ENCODE measurements at places on chromosomes 7 and 10.

GRCh38 chr10:89295597-89295996 lies 6.2 kb upstream of the IFIT2 start:
- DNase-seq, result no peak

- DNase-seq, result no peak
Measured at GRCh38 chr7:47253650-47254080, 328.2 kb downstream of the TNS3 start.

GRCh38 chr7:80316811-80317210 lies 182.2 kb downstream of the GNAI1 start:
- no peak for DNase-seq

GRCh38 chr7:105097619-105098018 lies 83.6 kb downstream of the KMT2E start:
- DNase-seq, result no peak

- no peak for DNase-seq
Measured at GRCh38 chr7:90869335-90869734, 273.2 kb downstream of the CDK14 start.

DNA sequence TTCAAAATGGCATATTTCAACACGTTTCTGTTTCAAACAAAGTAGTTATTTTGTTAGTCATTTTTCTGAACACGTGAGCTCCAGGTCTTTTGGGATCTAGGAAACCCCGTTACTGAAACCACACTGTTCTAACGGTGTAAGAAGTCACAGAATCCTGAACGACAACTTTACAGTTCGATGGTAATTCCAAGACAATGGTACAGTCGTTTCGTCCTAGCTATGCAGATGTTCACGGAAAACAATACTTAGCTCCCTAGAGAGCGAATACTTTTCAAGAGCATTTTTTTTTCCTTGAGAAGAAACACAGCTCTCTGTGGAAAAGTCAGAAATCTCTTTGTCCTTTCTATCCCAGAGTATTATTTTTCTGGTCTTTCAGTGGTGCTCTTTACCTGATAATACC lies 254.1 kb downstream of the ADARB2 start:
- no peak for DNase-seq

DNA sequence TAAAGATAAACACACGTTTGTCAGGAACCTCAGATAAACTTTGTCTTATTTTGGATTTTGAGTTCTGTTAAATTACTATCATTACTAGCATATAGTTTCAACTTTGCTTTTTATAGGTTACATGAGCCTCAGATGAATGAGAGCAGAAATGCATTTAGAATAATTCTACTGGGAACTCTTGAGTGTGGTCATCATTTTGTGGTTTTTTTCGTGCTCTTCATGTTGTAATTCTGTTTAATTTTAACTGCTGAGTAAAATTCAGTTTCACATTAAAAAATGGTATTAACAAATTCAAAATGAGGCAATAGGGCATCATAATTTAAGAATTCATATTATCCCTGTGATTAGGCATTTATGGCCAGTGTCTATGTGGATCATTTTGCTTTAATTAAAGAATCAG lies 72.9 kb downstream of the GNAI1 start:
- DNase-seq, result no peak

DNA sequence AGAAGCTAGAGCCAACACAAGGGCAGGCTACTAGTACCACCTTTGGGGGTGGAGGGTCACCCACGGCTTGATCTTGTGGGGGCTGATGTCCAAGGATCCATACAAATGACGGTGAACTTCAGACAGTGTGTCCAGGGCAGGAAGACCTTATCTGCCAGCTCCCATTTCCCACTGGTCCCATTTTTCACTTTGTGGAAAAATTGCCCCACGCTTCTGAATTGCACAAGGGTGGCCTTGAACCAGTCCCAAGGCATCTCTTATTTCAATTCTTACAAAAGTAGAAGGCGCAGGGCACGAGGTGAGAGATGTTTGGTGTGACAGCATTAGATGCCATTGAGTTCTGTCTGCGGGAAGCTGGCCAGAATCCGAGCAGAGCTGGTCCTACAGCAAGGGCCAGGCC lies 252.7 kb upstream of the CELF2 start:
- DNase-seq, result no peak

GRCh38 chr7:128137181-128137580 lies 103.9 kb upstream of the LEP start:
- DNase-seq, result no peak

DNA sequence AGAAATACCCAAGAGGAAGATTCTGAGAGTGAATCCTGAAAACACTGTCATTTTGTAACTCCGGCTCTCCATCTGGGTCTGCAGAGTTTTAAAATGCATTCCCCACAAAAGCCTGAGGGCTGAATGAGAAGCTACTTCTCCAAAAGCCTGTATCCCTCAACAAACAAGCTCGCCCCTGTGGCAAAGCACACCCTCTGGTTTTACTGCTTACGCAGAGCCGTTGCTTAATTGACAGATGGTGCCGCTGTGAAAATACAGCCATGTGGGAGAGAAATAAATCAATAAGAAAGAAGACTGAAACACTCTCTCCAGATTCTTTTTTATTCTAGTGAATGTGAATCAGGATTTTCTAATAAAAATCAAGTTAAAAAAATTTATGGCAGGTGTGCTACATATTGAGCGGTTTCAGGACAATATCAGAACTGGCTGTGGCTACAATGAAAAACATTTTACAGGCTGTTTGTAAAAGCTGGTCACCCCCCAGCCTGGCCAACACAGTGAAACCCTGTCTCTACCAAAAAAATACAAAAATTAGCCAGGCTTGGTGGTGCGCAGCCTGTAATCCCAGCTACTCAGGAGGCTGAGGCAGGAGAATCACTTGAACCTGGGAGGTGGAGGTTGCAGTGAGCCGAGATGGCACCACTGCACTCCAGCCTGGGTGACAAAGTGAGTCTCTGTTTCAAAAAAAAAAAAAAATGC lies 32.5 kb downstream of the C7orf33 start:
- DNase-seq, result no peak

DNA sequence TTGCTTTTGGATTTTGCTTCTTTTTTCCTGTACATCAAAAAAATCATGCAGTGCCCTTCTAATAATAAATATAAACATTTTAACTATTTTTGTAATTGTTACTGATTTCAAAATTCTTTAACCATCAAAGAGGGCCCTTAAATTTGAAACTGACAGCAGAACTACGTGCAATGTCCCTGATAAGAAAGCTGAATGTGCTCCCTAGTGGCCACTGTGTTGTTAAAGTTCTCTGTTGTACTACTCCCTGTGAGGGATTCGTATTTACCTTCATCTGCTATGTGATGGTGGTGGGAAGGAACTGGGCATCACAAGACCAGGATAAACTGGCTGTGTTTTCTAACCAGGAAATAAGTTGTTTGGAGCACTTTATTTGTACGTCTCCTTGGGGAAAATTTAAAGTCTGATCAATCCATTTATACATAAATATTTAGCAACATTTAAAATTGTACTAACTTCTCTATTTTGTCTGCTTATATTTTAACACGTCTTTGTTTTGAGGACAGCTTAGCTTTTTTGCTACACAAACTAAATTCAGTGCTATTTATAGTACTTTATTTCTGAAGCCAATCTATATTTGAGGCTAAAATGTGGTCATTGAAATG lies 322.4 kb downstream of the HGF start:
- DNase-seq, result no peak

DNA sequence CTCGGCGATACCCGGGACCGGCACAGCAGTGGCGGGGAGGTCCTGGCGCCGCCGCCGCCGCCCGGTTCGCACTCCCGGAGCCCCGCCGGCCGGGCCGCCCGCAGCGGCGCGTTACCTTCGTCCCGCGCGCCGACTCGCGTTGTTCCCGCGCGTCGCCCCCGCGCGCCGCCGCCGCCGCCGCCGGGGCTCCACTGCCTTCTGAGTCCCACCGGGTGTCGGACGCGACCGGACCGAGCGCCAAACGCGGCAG lies at the start of gene EZH2:
Gene EZH2, minus strand, starts transcription at position 243 of the 250 bp plus-strand sequence. CDS start 36,993 bp downstream, outside the sequence.
- DNase-seq, result no peak

- DNase-seq, result no peak
Measured at GRCh38 chr10:116289652-116290051, 16.6 kb upstream of the GFRA1 start.

DNA sequence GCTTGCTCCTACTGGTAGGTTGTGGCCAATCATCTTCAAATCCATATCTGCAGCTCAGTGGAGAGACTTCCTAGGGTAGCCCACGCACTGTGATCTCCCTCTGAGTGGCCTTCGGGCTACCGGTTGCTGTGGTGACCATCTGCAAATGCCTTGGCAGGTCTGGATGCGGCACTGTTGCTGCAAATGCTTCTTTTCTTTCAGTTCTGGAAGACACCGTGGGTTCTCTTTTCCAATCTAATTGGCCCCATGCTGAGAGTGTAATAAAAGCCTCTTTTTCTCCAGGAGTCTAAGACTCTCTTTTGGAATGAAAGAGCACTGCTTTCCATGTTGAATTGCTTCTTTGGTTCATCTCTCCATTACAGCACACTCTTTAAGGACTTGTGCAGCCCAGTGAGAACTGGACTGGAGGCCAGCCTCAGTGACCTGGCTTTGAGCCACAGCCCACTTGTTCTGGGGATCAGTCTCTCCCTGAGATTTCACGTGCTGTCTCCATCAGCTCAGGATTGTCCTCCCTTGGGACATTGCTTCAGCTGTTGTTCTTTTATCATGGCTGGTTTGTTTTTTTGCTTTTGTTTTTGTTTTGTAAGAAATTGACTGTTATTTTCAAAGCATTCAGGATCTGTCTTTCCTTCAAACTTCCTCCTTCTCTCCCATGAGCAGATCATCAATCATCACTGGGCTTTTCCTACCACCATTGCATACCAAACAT lies 286.6 kb downstream of the BMPER start:
- no peak for DNase-seq

- no peak for DNase-seq
Measured at GRCh38 chr10:117352724-117353123, 22.5 kb downstream of the PDZD8 start.

DNA sequence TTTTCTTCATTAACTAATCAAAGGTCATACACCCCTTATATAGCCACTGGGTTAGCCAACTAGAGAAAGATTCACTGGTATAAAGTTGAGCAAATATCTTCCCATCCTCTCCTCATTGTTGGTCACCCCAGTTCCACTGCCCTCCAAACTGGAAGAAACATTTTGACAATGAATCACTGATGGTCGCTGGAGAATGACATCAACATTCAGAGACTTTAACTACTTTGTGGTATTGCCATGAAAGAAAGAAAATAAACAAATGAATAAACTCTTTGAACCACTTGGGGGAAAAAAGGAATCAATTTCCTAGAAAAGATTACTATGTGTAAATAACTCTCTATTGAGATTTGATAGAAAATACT lies 23.4 kb downstream of the HYCC1 start:
- no peak for DNase-seq

- no peak for DNase-seq
Measured at GRCh38 chr7:92831716-92832533, 4.4 kb downstream of the CDK6 start.

DNA sequence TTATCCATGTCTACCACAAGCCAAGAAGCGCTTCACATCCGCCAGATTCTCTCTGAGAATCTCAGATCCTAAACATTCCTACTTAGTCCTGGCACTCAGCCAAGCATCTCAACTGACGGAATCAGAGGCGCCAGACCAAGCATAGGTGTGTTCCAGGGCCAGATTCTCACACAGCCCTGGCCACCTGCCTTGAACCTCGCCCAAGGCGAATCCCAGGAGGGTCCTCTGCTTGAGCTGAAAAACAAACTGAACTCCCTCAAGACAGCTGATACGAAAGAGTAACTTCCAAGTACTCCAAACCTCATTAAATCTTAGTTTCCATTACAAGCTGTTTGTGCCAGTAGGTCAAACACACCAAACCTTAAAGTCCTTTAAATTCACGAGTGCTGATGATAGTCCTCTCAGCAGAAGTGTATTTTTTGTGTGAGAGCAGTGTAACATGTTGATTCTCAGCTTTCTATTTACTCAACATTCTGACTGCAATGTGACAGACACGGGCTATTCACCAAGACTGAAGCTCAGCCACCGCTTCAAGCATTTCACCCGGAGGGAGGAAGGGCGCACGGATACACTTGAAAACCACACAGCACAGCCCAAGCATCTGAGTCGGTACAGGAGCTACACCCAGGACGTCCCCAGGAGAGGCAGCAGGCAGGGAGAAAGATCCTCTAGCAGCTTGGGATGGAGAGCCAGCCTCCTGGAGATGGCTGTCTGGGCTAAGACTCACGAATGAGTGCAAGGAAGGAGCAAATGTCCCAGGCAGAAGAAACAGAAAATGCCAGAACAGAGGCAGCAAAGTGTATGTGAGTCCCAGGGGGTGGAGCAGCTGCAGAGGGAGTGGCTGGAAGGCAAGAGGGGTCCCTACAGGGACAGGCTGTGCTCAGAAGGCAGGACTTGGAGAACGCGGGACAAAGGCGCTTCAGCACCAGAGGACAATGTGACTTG lies 6.0 kb downstream of the PARD3 start:
- DNase-seq, result no peak

GRCh38 chr10:7832060-7832459 lies 13.8 kb downstream of the TAF3 start:
- DNase-seq, result no peak

- DNase-seq, result no peak
Measured at GRCh38 chr10:1320739-1321320, 264.6 kb downstream of the WDR37 start.

DNA sequence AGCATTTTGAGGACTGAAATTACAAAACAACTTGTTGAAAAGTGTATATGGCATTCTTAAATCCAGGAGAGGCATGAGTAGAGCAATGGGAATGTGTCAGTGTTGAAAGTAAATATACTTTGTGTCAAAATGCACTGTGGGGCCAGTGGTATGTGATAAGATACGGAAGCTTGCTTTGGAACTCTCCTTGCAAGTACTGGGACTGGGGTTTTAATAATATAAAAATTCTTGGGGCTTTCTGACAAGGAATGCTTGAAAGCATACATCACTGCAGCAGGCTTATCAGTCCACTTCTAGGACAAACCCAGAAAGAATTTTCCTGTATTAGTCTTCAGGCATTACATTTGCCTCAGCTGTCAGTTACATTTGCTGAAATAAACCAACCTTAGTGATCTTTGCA lies 472.8 kb upstream of the FZD8 start:
- DNase-seq, result no peak

GRCh38 chr7:30750683-30751650 lies 968 bp upstream of the INMT start:
- DNase-seq, result no peak

GRCh38 chr7:96236198-96237039 lies 85.5 kb downstream of the SLC25A13 start:
- no peak for DNase-seq

- DNase-seq, result no peak
Measured at GRCh38 chr7:116692401-116693308, 20.7 kb downstream of the MET start.

GRCh38 chr10:97173036-97173435 lies 12.7 kb downstream of the SLIT1 start:
- no peak for DNase-seq

- DNase-seq, result no peak
Measured at GRCh38 chr10:71251319-71251718, 38.9 kb downstream of the UNC5B start.

- DNase-seq, result no peak
Measured at GRCh38 chr7:38276096-38276877, 2.9 kb upstream of the TARP start.

GRCh38 chr7:121634356-121634755 lies 238.2 kb upstream of the FAM3C start:
- no peak for DNase-seq

- DNase-seq, result no peak
Measured at GRCh38 chr10:121616291-121616690, 18.0 kb upstream of the FGFR2 start.
